Right renal pelvis (tissue), 4 donors: ENCODE measurements at places on chromosomes 5 and 9.

DNA sequence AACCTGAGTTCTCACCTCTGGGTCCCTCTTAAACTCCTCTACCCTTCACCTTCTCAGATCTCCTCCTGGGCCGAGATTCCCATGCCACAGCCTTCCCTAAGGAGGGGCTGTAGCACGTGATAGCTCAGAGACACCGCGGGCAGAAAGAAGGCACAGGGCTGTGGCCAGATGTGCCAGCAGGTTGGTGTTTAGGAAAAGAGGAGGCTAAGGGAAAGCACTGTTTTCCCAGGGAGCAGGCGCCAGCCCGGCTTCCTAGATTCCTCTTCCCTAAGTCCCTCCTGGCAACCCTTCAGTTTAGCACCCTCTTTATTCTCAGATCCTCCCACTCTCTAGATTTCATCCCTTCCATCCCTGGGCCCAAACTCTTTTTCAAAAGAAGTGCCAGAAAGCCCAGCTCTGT, 59.4 kb upstream of the CCNG1 start:
- DNase-seq, result no peak

DNA sequence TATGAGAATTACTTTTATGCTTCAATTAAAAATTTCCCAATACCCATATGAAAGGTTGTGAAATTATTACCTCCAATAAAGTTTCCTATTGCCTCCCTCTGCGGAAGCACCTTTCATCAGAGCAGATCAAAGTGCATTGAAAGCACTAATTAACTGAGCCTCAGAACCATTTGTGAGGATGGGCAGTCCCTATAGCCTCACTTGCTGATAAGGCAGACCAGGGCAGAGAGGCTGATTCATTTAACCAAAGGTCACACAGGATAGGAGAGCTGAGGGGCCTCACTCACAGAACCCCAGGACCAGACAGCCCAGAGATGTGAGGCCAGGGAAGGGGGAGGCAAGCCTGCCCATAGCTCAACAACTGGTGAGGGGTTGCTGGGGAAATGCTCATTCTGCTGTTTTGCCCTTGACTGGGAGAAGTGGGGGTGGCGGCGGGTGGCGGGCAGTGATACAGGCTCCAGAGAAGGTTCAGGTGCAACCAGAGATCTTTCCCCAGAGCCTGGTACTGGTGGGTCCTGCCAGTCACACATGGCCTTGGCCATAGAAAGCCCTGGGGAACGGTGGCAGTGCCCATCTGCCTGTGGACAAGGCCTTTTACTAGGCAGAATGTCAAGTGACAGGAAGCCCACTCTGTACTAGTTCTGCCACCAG, 57.9 kb downstream of the MACROH2A1 start:
- DNase-seq, result no peak

DNA sequence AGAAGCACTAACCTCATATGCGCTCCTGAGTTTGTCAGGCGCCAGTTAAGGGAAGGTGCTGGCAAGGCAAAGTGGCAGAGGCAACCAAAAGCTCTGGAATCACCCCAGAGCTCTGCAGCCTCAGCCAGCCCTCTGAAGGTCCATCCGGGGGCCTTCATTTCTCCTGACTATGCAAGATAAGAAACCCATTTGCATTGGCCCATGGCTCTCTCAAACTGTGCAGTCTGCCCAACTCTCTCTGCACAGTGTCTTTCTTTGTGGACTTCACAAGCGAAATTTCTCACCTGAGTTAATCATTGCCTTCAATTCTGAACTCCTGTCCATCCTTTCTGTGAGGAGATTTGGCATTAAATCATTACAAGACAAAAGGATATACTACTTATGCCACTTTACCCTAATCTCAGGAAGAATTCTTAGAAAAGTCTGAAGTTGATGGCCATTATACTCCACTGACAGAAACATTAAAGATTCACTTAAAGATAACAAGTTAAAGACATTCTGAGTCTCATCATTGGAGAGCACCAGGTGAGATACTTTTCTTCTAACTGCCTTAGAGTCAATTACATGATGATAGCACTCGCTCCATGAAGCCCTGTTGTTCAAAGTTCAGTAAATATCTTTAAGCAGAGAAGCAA, 235.6 kb downstream of the SPOCK1 start:
- DNase-seq, result no peak

DNA sequence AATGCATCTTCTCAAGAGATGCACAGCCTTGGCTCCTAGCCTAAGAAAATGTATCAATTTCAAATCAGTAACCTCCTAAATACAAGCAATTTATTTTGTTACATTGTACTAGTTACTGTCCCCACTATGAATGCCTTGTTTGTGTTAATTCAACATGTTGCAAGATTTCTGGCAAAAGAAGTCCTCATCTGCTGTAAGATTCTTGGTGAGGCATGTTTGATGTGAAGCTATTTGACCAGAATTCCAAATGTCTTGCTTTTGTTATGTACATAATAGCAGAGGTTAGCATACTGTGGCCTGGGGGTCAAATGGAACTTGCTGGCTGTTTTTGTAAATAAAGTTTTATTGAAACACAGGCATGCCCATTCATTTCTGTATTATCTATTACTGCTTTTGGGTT, 1023.1 kb upstream of the WWC1 start:
- DNase-seq, result no peak

GRCh38 chr9:98064623-98065392, 8.3 kb downstream of the NANS start:
- DNase-seq, result no peak

- no peak for DNase-seq
Observed at GRCh38 chr9:130262771-130263170, 2.8 kb upstream of the HMCN2 start.

- no peak for DNase-seq
Observed at GRCh38 chr5:78879516-78879915, 105.6 kb downstream of the ARSB start.

DNA sequence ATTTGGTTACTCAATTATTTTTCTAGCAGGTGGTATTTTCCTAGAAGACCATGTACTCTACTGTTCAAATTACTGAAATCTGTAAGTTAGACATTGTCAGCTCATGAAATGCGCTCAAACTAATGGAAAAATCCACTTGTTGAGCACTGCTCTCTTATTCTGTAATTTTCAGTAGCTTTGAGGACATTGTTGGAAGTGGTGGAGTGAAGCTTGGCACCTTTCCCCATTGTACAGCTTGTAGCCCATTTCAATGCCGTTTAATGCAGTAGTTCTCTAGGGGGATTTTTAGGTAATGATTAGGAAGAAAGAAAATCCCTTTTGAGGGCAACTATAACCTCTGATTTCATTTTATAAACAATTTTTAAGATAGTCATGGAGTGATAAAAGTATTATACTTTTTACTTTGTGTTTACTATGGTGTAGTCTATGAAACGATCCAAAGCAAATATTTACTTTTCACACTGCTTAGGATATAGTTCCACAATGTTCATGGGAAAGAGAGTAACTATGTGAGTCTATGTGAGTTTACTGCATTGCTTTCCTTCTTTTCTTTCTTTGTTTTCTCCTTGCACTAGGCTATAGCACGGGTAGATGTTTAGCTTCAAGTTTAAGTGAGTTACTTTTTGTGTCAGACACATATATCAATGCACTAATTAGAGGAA, 165.8 kb upstream of the ANKH start:
- no peak for DNase-seq

- no peak for DNase-seq
Observed at GRCh38 chr5:140823475-140823874, 2.1 kb downstream of the PCDHA5 start.

DNA sequence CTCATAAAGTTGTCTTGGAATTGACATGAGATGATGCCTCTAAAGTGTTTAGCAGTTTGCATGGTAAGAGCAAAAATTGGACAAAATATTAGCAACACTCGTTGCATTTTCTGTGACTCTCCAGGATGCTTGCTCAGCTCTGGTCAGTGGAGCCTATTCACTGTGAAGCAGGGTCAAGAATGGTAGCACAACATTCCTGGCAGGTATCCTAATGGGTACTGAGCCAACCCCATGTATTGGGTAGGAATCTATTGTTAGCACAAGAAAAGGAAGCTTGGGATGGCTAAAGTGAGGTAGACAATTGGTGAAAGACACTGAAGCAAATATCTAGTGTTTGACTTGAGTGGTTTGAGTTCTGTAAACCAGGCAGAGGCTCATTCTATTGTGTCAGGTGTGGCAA, 10.4 kb upstream of the ACTBL2 start:
- DNase-seq, result no peak
